ENCODE measurements at places on chromosomes 7 and 10.

GRCh38 chr10:101645659-101646058 is 49.3 kb downstream of the FBXW4 start:
- no peak overlapping the region for H3K4me3 ChIP-seq
- H3K27ac ChIP-seq: no peak overlapping the region
- H3K4me1 ChIP-seq: no peaks in the 10 kb centered on the region
- no peak for DNase-seq
- peaks cover 23% of the 10 kb centered on the region for H3K36me3 ChIP-seq

DNA sequence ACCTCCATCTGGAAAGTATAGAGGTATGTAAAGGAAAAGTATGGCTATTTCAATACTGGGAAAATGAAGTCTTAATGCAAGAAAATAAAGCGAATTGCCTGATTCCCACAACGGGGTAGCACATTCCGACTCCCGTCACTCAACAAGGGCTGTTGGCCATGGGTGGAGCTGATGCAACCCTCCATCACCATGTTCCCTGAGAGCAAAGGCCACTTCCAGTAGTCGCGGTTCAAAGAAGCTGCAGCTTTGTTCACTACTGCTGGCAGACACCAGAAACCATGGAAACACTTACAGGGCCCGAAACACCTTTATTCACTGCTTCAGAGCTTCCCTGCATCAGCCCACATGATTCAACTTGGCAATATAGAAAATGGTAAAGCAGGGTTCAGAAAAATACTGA is 44.0 kb downstream of the TMEM26 start:
- no peak overlapping the region for H3K27ac ChIP-seq
- H3K4me3 ChIP-seq: no peak overlapping the region
- no peaks in the 10 kb centered on the region for H3K27me3 ChIP-seq
- no peaks in the 10 kb centered on the region for H3K4me1 ChIP-seq
- DNase-seq: no peak

DNA sequence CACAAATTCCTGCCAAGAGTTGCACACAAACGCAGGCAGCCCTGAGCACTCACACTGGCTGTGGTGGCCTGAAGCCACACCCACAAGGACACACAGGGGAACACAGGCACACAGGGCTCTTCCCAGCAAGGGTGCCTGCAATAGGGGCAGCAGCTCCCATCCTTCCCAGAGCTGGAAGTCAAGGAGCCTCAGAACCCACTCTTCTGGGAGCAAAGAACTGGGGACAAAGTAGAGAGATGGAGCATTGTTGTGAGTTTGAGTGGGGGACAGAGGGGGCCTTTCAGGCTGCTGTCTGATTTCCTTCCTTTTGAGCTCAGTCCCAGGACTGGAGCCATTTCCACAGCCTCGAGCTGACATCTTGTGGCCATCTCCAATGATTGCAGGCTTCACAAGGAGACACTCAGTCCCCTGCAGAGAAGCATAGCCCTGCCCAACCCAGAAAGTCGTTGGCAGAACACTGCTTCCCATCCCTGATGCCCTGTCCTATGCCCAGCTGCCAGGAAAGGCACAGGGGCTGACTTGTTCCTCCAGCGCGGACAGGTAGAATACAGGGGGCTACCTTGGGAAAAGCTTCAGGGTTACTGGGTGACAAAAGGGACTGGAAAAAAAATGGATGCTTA is 34.4 kb upstream of the SLF2 start:
- H3K4me3 ChIP-seq: no peak overlapping the region
- peaks cover 48% of the 10 kb centered on the region for H3K27me3 ChIP-seq
- H3K36me3 ChIP-seq: no peaks in the 10 kb centered on the region
- DNase-seq: peak; percentile 55
- H3K4me1 ChIP-seq: no peaks in the 10 kb centered on the region

GRCh38 chr7:936386-937054 is 18.0 kb downstream of the ADAP1 start:
- peaks cover 5% of the 10 kb centered on the region for H3K4me1 ChIP-seq
- DNase-seq: no peak
- H3K36me3 ChIP-seq: peaks cover 3% of the 10 kb centered on the region
- H3K4me3 ChIP-seq: no peak overlapping the region
- peaks cover 14% of the 10 kb centered on the region for H3K27me3 ChIP-seq
- peak overlapping the region; percentile 60 for H3K27ac ChIP-seq

- H3K4me1 ChIP-seq: peaks cover 14% of the 10 kb centered on the region
- H3K4me3 ChIP-seq: no peak overlapping the region
- peaks cover 38% of the 10 kb centered on the region for H3K36me3 ChIP-seq
- H3K27me3 ChIP-seq: no peaks in the 10 kb centered on the region
- H3K27ac ChIP-seq: no peak overlapping the region
- DNase-seq: no peak
Measured at GRCh38 chr10:119347181-119347974, 140.0 kb downstream of the GRK5 start.

GRCh38 chr10:25336330-25336729 is 161.5 kb downstream of the GPR158 start:
- no peak overlapping the region for H3K4me3 ChIP-seq
- no peaks in the 10 kb centered on the region for H3K36me3 ChIP-seq
- no peaks in the 10 kb centered on the region for H3K4me1 ChIP-seq
- H3K27ac ChIP-seq: no peak overlapping the region
- H3K27me3 ChIP-seq: no peaks in the 10 kb centered on the region
